Hair follicular keratinocyte (primary cell): ENCODE measurements at places on chromosomes 4 and X. TPM values are rescaled to one million over a fixed set of nuclear protein-coding genes. Genes with fewer than 3 reads are reported as not detected.

SLIT2 gene
- total RNA-seq, result 3.5 and 4.1 TPM in 2 replicates

ADGRG4 gene
- not detected in 2 replicates for total RNA-seq

TACR3 gene
- total RNA-seq, result not detected in 2 replicates

TRIM61 gene
- total RNA-seq, result 0.62 and 1.9 TPM in 2 replicates

TBC1D8B gene
- 5.0 and 5.8 TPM in 2 replicates for total RNA-seq

PAK3 gene
- total RNA-seq, result 0.95 and 1.2 TPM in 2 replicates

ARMCX4 gene
- total RNA-seq, result 0.94 and 1.1 TPM in 2 replicates

XK gene
- total RNA-seq, result 0.39 and 0.46 TPM in 2 replicates

NUDT10 gene
- total RNA-seq, result 0.62 and 2.2 TPM in 2 replicates

AVPR2 gene
- total RNA-seq, result not detected in 2 replicates

WWC2 gene
- total RNA-seq, result 13.0 and 14.4 TPM in 2 replicates

DCAF8L1 gene
- total RNA-seq, result not detected in 2 replicates

SPANXN4 gene
- not detected in 2 replicates for total RNA-seq

PCDH11X gene
- total RNA-seq, result not detected in 2 replicates

RADX gene
- 2.8 and 3.0 TPM in 2 replicates for total RNA-seq

CNGA1 gene
- 0.08 and 0.19 TPM in 2 replicates for total RNA-seq

RPS6KA6 gene
- total RNA-seq, result 0.23 and 0.70 TPM in 2 replicates

MXRA5 gene
- total RNA-seq, result 0.68 and 4.4 TPM in 2 replicates

ZNF630 gene
- 0.42 and 1.1 TPM in 2 replicates for total RNA-seq

SLC49A3 gene
- total RNA-seq, result not detected in 2 replicates

PPBP gene
- 0.49 TPM in 1 of 2 replicates, not detected in the other for total RNA-seq

ZNF595 gene
- 2.7 and 5.3 TPM in 2 replicates for total RNA-seq

DTHD1 gene
- not detected in 2 replicates for total RNA-seq

ACE2 gene
- not detected in 2 replicates for total RNA-seq

CSAG1 gene
- not detected in 2 replicates for total RNA-seq

GDPD2 gene
- total RNA-seq, result 0.34 TPM in 1 of 2 replicates, not detected in the other

PCDH19 gene
- not detected in 2 replicates for total RNA-seq

GPC3 gene
- total RNA-seq, result not detected in 2 replicates

TAF7L gene
- total RNA-seq, result not detected in 2 replicates

PLXNB3 gene
- total RNA-seq, result 5.2 and 5.4 TPM in 2 replicates

PAGE1 gene
- total RNA-seq, result not detected in 2 replicates

GLOD5 gene
- total RNA-seq, result not detected in 2 replicates

TMSB15A gene
- 0.68 TPM in 1 of 2 replicates, not detected in the other for total RNA-seq

ARHGAP6 gene
- total RNA-seq, result 0.08 and 0.15 TPM in 2 replicates

JAKMIP1 gene
- total RNA-seq, result not detected in 2 replicates

LYAR gene
- total RNA-seq, result 26.6 and 83.3 TPM in 2 replicates

RRH gene
- total RNA-seq, result 0.16 TPM in 1 of 2 replicates, not detected in the other

CFAP47 gene
- not detected in 2 replicates for total RNA-seq

CABS1 gene
- not detected in 2 replicates for total RNA-seq

CRMP1 gene
- total RNA-seq, result not detected in 2 replicates
